Activated CD8-positive, alpha-beta memory T cell treated with anti-CD3 and anti-CD28 coated beads, Interleukin-2, amount 10 ng/mL, durations not matched to agents 7 days and 5 days (primary cell): ENCODE measurements at places on chromosomes 13 and 19. TPM values are rescaled to one million over a fixed set of nuclear protein-coding genes. Genes with fewer than 3 reads are reported as not detected.

The CCDC70 gene
- not detected for total RNA-seq

The EPSTI1 gene
- total RNA-seq = 71.3 TPM

The MISP gene
- not detected for total RNA-seq

The KRTDAP gene
- total RNA-seq = not detected
